Activated CD8-positive, alpha-beta T cell treated with anti-CD3 and anti-CD28 coated beads, Interleukin-2, amount 10 ng/mL, durations not matched to agents 7 days and 5 days (primary cell): ENCODE measurements at places on chromosomes 2 and 18.

DNA sequence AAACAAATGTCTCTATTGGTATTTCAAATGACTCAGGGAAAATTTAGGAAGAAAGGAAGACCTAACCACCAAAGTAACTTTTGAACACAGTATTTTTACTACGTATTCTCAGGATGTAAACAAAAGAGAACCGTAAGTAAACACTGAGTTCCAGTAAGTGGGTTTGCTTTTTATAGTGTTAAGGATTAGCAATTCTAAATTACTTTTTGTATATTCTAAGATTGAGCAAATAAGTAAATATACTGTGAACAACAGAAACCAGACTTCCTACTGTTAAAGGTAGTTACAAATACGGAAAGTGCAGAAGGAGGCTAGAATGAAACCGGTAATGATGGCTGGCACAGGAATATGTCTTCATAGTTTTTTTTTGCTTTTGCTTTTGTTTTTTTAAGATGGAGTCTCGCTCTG, 31.5 kb downstream of the SESTD1 start:
- no peak for DNase-seq

GRCh38 chr2:102037681-102038080, 45.9 kb downstream of the IL1R2 start:
- no peak for DNase-seq

DNA sequence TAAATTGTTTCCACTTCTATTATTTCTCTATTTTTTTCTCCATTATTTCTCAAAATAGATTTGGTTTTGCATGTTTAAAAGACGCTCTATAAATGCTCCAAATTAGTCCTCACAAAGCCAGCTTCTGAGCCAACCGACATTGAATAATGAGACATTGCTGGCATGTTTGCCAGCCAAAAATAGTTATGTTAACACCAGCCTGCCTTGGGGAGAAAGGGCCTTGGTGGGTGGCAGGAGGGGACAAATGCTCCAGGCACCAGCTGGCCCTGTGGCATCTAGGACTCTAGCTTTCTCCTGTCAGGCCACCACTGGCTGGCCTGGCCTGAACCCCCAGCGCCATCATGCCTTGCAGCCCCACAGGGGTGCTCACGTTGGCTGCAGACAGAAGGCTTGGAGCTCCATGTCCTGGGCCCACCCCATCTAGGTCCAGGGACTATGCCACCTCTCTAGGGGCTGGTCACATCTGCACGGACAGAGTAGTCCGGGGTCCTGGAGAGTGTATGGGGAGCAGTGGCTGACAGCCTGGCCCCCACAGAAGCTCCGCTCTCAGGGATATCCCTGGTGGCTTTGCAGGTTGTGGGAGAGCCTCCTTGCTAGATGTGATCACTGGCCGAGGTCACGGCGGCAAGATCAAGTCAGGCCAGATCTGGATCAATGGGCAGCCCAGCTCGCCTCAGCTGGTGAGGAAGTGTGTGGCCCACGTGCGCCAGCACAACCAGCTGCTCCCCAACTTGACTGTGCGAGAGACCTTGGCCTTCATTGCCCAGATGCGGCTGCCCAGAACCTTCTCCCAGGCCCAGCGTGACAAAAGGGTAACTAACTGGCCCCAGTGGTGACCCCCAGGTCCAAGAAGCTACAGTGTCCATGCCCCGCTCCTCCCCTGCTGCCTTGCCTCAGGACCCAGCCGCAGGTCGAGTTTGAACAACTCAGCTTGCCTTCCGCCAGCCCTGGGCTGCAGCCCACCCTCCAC, 12.5 kb downstream of the ABCG8 start:
- DNase-seq: no peak

DNA sequence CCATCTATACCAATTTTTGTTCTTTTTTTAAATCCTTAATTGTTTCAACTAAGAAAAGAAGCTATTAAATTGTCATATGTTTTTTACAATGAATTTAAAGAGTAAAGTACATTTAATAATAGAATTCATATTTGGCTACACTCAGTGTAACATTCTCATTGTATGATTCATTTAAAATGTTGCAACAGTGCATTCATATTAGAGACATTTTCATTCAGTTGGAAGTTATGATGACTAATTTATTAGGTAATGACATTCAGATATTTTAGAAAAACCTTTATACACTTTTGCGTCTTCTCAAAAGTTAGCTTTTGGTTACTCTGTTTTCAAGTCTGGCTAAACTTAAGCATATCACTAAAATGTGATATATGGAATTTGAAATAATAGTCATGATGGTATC, 887.5 kb upstream of the NRXN1 start:
- DNase-seq: no peak

GRCh38 chr2:176585791-176586190, 316.5 kb downstream of the MTX2 start:
- DNase-seq: no peak
